ENCODE measurements at places on chromosomes 7 and 10.

DNA sequence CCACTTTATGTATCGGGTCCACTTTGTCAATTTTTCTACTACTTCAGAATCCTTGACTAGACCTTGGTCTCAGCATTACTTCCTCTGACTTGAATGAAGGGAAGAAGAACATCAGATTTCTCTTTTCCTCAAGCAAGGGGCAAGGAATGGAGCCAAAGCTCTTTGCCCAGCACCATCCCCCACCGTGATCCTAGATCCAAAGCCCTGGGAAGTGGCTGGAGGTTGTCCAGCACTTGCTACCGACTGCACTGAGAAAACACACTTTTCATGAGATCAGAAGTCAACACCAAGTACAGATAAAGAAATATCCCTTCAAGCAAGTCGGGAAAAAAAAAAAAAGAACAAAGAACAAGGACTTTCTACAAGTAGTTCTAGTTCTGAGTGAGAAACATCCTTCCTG lies 102.1 kb upstream of the DDC start:
- no peak for DNase-seq

GRCh38 chr7:126398285-126398684 lies 854.5 kb downstream of the GRM8 start:
- no peak for DNase-seq

- DNase-seq = no peak
Measured at GRCh38 chr10:32909456-32909855, 48.6 kb downstream of the ITGB1 start.

DNA sequence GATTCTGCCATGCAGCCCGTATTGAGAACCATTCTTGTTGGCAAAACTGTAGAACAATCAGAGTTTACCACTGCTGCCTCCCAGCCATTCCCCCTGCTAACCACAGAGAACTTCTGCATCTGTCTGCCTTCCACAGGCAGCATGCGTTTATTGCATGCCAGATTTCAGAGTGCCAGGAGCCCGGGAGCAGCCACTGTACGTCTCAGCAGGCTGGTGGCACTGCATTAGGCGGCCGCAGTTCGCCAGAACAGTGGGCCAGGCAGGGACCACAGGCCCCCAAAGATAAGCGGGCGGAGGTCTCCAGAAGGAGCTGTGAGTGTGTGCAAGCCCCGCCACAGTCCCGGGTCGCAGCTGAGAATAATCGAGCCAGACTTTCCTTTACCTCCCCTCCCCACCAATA lies 31.8 kb downstream of the ZNF467 start:
- DNase-seq = no peak

DNA sequence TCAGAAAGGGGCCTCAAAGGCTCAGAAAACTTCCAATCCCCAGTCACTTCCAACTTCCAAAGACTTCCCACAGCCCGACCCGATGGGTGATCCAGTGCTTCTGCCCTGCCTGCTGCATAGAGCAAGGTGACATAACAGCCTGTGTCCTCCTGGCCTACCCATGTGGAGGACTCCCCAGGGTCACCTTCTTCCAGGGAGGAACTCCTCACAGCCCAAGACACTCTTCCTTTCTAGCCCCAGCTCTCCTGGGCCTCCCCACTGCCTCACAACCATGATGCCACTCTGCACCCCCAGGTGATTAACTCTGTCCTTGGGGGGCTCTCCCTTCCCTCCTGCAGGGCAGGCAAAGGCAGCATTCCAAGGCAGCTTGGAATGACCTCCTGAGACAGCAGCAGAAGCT lies 158.4 kb upstream of the PDE1C start:
- DNase-seq = no peak

DNA sequence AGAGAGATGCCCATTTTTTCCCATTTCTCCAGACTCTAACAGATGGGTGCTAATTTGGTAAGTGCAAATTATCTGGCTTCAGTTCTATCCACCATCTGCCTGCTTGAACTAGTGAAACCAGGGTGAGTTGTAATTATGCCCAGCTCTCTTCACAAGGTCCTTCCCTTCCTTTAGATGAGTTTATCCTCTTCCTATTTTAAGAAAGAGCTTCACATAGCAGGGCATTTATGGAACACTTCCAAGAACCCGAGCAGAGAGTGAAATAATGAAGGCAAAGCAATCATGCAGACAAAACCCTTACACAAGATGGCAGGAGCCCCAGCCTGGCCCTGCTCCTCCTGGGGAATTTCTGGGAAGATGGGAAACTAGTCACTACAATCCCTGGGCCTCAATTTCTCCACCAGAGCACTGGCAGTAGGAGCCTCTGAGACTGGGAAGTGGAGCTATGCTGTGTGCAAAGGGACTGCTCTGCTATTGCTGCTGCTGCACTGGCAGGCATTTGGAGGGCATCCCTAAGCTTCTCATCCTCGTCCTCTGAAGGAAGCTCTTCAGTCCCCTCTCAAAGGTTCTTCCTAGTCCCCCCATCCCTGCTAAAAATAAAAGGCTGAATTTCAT lies 33.7 kb upstream of the PLXNA4 start:
- DNase-seq = no peak

DNA sequence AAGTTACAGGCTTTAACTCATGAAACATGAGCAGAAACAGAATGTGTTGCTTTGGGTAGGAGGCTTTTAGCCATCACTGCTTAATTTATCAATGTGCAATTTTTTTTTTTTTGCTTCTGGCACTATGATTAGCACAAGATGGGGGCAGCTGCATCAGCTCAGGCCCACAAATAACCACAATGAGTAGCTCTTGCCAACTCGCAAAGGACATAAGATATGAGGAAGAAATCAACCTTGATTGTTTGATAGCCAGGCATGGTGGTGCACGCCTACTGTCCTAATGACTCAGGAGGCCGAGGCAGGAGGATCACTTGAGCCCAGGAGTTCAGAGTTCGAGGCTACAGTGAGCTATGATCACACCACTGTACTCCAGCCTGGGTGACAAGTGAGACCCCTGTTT lies 12.3 kb downstream of the NOD1 start:
- no peak for DNase-seq

DNA sequence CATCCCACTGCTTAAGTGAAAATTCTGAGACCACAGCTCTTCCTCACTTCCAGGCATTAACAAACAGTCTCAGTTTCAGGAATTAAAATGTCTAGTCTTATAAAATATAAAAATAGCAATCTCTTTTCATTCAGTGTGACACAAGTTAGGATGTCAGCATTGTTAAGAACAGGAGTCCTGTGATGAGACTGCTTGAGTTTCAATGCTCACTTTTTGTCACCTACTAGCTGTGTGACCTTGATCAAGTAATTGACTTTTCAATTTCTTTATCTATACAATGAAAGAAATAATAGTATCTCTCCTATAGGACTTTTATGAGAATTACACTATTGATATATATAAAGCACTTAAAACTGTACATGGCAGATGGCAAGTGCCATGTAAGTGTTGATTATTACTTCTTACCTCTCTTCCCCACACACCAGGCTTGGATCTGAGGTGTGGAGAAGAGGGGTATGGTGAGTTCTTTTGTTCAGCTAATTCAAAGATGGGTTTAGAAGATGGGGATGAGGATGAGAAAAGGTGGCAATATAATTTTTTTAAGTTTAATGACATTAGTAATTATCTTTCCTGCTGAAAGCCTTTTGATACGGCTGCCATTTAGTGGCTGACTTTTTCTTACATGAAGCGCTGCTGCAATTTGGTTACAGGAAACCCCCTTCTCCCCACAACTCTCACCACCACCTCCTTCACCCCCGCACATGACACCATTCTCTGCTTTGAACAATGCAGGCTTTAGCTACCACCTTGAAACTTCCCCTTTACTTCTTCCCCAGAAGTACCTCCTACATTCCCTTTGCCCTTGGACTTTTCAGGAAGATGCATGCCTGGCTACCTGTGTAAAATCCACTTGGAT lies 20.8 kb upstream of the HYAL4 start:
- DNase-seq = peak; percentile 21

GRCh38 chr10:14603534-14604102 lies 171.1 kb downstream of the FAM107B start:
- DNase-seq = no peak

DNA sequence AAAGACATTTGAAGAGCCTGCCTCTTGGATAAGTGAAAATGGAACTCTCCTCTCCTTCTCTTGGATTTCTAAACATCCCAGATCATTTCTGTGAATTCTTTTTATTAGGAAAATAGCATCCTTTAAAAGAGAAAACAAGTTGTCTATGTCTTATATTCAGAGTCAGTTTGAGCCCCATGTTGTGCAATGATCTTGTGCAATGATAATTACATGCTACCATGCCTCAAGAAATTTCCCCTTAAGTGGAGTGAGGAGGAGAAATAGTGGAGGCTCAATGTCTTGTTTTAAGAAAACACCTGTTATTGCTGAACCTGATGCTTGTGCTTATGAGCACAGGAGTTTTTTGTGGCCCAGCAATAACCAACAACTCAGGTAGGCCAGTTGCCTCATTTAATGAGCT lies 103.6 kb downstream of the NPSR1 start:
- no peak for DNase-seq

DNA sequence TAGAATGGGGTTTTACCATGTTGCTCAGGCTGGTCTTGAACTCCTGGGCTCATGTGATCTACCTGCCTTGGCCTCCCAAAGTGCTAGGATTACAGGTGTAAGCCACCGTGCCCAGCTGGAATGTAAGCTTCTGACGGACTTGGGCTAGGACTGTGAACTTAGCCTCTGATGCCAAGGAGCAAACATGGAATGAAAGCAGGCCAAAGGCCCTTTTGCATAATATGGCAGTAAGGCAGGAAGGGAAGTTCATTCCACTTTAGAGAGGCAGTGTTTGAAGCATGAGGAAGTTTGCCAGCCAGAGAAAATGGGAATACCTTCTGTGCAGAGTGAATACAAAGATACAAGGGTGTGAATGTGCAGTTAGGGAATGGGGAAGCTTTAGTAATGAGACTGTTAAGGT lies 20.3 kb downstream of the VCL start:
- DNase-seq = no peak

- DNase-seq = peak; percentile 15
Measured at GRCh38 chr10:77264107-77264506, 373.5 kb downstream of the KCNMA1 start.

DNA sequence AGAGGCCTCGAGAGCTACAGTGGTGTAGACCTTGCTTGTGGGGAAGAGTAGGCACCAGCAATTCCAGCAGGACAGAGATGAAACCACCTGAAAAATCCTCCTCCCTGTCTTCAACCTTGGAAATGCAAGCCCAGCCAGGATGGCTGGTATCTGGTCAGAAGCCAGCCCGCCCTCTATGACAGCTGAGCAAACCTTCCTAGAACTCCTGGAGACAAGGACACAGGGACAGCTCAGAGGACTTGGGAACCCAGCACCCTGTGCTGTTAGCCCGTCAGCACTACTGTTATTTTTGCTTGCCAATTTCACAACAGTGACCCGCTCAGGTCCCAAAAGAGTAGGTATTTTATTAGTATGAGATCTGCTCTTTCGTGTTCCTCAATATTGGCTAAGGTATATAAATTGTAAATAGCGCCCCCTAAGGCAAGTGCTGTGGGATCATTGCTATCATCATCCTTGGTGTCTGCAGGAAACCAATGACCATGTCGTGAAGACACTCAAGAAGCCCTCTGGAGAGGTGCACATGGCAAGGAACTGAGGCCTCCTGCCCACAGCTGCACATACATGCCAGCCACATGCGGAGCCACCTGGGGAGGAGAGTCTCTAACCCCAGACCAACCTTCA lies 156.5 kb upstream of the CHST15 start:
- DNase-seq = no peak

DNA sequence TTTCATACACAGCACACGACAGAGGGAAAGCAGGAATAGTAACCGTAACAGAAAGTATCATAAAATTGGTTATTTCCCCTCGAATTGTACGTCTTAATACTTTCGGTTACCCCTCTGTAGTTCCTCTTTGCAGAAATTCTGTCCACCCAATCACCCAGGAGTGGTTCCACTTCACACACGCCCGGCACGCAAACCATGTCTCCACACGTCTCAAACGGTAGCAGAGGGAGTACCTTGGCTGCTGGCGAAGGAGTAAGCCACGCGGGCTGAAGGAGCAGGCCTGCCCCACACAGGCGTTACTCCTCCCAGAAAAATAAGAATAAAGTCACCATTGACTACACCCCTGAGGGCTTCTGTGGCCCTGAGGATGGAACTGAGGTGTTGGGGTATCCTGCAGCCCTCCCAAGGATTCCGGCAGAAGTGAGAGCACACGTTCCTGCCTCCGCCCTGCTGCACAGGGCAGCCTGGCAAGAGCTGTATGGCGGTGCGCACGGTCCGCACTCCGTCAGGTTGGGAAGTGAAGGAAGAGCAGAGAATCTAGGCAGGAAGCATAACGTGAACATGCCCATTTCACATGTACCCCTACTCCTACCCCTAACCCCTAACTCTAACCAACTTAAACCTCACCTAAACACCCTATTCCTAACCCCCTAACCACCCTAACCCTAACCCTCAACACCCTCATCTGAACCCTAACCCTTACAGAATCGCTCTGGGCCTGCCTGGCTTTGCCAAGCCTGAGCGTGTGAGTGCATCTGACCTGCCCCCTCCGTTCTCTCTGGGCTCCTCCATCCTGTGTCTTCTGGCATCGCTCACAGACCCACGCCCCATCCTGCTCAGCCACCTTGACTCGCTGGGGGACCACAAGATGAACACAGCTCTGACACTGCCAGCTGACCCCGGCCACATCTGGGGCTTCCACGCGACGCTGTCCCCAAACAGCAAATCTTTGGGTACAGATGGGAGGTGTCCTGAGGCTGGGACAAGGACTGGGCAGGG lies 18.2 kb downstream of the GPR146 start:
- DNase-seq = peak; percentile 60

- no peak for DNase-seq
Measured at GRCh38 chr10:78065611-78066010, 31.9 kb downstream of the RPS24 start.

DNA sequence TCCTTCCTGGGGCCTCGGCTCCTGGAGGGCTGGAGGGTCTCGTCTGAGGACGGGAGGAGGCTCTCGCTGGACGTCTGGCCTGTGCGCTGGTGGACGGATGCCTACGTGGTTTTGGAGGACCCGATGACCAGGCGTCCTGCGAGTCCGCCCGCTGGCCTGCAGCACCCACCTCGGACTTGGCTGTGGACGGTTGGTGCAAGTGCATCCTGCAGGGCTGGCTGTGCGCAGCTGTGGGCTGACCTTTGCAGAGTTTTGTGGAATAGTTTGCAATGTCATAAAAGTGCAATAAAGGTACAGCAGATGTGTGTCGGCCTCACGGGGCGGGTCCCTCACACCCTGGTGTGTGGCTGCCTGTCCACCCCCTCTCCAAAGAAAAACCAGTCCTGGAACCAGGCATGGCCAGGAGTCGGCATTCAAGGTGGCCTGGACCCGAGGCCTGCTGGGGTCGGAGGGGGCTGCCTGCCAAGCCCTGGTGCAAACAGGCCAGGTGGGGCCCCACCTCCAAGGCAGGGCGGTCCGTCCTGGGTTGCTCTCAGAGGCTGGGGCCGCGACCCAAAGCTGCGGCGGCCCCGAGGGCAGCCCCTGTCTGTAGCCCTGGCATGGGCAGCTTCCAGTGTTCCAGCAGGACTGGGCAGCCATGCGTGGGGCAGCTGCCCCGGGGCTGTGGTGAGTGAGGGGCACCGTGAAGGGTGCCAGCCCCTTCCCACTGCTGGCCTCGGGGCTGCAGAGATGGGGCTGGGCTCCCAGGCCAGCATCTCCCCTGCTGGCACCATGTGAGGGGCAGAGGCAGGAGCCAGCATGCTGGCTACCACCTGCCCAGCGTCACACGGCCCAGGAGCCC lies 29.3 kb upstream of the FOXL3 start:
- no peak for DNase-seq

- no peak for DNase-seq
Measured at GRCh38 chr10:50580262-50580891, 43.4 kb downstream of the SGMS1 start.
